ENCODE measurements at places on chromosomes 6 and 20.

- no peak for DNase-seq
Observed at GRCh38 chr20:50574108-50574507, 63.9 kb downstream of the PTPN1 start.

GRCh38 chr20:13221673-13222318 is 722 bp downstream of the ISM1 start:
- peak; percentile 23 for DNase-seq

DNA sequence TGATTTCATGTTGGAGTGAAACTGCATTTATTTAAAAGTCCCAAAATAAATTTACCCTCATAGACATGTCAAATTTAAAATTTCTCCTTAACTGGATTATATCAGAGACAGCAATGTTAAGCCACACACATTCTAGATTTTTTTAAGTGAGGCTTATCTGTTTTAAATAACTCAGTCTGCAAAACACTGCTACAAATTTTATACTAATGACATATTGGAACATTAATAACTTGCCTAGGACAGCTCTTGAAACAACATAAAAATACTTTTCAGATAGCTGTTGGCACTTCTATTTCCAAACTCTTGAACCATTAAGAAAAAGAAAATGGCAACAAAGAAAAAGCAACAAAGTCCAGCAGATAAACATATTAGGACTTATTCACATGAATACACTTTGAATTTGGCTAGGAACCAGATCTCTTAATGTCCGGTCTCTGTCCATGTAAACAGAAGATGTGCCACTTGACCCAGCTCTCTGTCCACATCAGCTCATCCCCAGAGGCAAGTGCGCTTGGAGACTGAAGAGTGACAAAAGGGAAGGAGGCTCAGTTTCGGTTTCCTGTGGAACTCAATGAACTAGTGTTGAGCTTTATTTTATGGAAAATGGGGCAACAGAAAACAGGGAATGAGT is 219.3 kb upstream of the THBS2 start:
- DNase-seq = no peak

DNA sequence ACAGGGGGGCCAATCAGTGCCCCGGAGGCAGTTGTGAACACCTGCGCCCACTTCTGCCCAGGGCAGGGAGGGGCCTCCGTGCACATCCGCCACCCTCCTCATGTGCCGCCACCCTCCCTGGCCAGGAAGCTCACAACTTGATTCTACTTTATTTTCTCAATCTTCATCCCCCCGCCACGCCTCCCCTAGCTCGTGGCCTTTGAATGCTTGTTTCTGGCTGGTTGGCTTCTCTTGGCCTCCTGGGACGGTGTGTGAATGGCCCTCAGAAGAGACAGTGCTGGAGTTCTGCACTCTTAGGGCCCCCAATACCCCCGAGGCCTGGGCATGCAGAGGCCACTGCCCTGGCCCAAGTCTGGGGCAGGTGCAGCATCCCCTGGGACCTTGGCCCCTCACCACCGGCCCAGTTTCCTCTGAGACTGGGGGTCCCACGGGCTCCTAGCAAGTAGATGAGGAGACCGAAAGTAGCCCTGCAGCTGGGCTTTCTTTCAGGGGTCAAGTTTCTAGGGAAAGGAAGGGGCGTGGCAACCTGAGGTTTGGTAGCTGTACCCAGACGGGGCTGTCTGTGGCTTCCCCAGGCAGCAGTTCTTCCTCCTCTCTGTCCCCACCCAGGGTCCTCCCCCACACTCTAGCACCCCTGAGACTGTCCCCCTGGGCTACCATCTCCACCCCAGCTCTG is 1.3 kb downstream of the RGS19 start:
- DNase-seq = no peak

- DNase-seq = no peak
Observed at GRCh38 chr20:483815-484644, 21.7 kb upstream of the TBC1D20 start.

DNA sequence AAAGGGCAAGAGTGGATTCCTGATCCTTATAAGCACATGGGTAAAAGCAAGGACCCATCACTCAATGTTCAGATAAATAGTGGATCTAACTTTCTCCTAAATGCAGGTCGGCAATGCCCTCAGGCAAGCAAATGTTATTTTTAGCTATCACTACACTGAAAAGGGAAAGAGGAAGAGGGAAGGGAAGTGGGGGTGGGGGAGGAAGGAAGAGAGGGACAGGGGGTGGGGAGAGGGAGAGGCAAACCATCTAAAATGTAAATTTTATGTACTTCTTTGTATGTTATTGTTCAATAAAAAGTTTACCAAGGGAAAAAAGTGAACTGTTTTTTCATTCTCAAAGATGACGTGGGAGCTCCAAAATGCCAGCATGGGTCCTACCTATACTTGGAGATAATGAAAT is 44.2 kb downstream of the CHD6 start:
- DNase-seq = no peak

DNA sequence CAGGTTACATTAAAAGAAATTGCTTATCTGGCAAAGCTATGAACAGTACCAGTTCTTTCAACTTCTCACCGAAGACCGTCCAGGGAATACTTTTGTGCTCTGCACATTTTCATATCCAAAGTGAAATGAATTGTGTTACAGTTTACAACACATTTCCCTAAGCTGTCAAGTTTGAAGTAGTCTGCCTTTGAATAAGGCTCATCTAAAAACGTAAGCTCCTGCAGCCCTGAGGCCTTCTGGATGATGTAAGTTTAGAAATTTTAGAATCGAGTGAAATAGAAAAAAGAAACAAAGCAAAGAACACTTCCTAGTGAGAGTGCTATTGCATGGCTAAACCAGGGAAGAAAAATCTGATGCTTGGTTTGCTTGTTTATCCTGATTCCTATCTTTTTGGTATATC is 653.8 kb downstream of the MMUT start:
- no peak for DNase-seq

- no peak for DNase-seq
Observed at GRCh38 chr20:31842471-31843157, 2.8 kb downstream of the FOXS1 start.

GRCh38 chr20:10357974-10358373 is 76.0 kb downstream of the MKKS start:
- no peak for DNase-seq

DNA sequence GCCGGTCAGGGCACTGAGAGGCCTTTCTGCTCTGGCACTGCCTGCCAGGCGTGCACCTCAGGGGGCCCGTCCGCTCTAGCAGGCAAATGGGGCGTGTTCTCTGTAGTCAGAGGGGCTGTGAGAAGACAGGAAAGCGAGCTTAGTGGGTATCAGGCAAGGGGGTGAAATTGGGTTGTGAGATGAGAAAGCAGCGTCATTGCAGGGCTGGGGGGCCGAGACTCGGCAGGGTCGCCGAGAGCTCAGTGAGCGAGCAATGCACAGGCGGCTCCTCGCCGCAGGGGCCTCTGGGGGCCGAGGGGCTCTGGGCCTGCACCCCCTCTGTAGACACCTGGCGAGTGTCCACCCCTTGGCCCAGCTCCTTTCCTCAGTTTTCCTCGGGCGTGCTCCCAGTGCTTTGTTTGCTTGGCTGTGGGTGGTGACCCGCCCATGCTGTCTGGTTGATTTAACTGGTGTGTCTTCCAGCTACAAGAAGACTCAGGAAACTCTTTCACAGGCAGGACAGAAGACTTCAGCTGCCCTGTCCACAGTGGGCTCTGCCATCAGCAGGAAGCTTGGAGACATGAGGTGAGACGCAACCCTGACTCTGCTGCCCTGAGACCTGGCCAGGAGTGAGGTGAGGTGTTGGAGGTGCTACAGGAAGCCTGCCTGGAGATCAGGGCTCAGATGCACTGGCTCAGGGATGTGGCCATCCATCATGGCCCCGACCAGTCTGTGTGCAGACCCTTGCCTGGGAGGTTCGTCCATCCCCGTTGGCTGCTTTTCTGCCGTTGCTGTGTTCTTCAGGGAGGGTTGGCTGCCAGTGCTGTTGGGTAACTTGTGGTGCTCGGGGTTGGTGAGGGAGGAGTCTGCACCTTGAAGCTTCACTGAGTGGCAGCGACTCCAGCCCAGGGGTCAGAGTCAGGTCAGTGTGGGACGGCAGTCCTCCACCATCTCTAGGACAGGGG is 12.4 kb upstream of the DNAJC5 start:
- DNase-seq = no peak

DNA sequence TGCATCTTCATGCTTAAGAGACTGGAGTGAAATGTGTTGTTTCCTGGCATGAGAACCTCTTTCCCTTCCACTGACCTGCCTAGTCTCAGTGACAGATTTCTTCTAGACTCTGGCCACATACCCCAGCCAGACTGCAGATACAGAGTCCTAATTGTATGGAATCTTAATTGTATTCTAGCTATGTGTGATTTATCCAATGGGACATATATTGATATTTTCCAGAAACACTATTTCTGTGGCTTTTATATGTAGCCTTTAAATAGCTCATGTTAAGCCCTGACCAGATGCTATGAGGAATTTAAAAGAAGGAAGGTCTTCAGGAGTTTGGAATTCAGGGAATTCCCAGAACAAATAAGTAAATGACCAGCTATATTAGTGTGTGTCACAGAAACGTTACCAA is 99.0 kb downstream of the FIG4 start:
- DNase-seq = no peak

DNA sequence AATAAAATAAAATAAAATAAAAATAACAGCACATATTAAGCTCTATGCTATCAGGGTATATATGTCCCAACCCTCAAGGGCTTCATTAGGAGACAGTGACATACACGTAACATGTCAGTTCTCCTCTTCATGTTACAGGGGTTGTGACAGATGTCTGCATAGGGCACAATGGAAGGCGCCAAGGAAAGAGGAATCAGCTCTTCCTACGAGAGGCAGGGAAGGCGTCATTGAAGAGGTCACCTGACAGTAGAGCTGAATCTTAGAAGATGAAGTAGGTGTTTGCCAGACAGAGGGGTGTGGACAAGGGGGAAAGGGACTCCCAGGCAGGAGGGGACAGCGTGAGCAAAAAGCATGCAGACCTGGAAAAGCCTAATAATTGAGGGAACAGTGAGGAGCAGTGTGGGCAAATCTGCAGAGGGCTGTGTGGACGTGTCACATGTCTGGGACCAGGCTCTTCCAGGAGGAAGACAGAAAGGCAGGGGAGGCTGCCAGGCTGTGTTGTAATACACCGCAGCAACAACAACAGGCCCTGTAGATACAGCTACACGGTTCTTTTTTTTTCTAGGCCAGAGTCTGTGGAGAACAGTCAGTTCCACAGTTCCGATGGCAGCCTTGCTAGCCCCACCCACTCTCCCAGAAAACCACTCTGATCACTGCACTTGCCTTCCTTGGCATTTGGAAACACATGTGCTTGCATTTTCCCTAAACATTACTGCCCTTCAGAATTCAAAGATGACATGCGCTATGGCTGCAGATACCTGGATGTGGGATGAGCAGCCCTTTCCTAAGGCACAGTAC is 2.5 kb upstream of the FKBP5 start:
- DNase-seq = peak; percentile 67

All from occipital lobe (tissue), 3 donors.